Dermis blood vessel endothelial cell (primary cell): ENCODE measurements at places on chromosomes 1 and 21.

DNA sequence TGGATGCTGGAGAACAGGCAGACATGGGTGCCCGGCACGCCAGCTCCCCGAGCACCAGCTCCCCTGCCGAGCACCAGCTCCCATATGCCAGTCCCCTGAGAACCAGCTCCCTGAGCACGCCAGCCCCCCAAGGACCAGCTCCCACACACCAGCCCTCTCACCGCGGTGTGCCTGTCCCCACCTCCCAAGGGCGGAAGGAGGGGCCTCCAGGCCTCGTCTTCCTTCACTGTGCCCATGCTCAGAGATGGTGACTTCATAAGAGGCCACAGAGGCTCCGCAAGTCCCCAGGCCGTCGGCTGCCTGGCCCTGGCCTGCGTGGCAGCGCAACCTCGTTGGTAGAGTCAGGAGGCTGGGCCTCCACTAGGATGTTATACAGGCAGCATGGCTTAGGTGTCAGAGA, 69.1 kb downstream of the AGPAT3 start:
- no peak for DNase-seq

DNA sequence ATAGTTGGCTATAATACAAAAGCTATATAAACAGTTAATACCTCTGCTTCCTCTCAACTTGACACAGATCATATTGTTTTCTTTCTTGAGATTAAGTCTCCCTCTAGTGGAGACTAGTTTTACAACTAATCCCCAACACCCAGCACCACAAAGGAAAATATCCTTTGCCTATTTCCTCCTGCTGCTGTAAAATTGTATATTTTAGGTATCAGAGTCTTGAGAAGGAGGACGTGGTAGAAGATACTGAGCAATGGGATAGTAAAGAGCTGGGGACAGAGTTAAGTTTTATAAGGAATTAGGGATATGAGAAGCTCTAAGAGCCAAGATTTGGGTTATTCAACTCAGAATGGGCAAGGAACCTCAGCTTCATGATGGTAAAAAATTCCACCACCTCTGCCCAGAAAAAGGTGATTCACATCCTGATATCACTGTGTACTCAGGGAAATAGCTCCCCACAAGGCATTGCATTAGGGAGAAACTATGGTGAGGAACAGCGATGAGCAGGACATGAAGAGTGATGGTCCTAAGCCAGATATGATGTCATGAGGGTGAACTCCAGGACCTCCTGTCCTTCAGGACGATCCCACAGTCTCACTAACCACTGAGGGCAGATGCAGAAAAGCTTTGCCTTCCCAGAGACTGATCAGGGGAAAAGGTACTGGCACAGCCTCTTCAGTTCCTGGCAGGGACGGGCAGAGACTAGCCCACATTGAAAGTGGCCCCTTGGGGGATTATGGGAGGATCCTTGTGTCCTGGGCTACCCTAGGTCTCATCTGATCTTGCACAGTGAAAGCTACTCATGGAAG, 14.7 kb upstream of the CFAP126 start:
- DNase-seq, result peak; percentile 81

GRCh38 chr1:223738465-223739365, 26.4 kb downstream of the CAPN2 start:
- DNase-seq, result no peak

DNA sequence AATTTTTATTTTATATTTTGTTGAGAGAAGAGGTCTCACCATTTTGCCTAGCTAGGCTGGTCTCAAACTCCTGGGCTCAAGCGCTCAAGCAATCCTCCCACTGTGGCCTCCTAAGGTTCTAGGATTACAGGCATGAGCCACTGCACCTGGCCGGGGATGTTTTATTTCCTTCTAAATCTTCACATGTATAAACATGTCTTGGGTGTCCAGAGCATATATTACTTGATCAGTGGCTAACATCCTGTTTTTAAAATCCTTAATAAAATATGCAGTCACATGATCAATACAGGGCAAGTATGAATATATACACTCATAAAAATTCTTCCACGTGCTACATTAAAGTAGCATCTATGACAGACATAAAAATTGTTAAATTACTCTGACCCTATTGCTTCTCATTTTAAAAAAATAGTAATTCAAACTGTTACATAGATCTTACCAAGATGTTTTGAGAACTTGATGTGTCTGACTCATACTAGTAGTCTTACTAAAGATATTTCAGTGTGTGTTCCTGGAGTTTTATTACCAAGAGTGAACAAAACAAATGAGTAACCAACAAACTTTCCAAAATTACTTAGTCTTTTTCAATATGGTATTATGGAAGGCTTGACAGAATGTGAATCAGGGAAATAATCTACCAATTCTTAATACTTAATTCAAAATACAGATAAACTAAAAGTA, 222.5 kb downstream of the SLC45A1 start:
- DNase-seq, result peak; percentile 60

GRCh38 chr1:27646676-27647075, 11.7 kb upstream of the FGR start:
- DNase-seq, result no peak

- peak; percentile 30 for DNase-seq
These were observed 64.6 kb downstream of the CAPN2 start for GRCh38 chr1:223776826-223777454.

- DNase-seq, result no peak
These were observed 32.0 kb downstream of the CCSAP start for GRCh38 chr1:229310833-229311232.

DNA sequence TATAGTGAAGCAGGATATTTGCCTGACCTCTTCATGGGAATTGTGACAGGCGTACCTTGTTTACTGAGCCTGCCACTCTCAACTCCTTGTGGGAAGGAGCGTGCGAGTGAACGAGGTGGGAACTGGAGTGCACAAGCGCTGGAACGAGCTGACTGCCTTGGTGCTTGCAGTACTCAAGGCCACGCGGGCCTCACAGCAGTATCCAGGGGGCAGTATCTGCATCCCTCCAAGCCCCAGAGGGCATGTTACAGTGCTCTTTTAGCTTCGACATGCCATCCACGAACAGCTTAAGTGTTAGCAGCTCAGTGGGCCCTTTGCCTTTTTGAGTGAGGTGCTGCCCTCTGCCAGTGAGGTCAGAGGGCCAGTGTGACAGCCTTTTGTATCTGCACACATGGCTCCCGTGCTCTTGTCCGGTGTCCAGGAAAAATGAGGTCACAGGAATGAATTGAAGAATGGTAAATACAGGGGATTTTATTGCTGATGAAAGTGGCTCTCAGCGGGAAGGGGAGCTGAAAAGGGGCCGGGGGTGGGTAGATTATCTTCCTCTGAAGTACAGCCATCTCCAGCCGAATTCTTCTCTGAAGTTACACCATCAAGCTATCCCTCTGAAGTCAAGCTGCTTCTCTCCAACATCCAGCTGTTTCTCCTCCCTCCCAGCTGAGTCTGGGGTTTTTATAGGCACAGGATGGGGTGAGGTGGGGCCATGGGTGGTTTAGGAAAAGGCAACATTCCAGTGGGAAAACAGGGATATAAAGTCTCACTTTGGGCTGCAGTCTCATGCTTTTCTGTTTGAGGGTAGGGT, 69.3 kb downstream of the EPB41 start:
- DNase-seq, result peak; percentile 8

DNA sequence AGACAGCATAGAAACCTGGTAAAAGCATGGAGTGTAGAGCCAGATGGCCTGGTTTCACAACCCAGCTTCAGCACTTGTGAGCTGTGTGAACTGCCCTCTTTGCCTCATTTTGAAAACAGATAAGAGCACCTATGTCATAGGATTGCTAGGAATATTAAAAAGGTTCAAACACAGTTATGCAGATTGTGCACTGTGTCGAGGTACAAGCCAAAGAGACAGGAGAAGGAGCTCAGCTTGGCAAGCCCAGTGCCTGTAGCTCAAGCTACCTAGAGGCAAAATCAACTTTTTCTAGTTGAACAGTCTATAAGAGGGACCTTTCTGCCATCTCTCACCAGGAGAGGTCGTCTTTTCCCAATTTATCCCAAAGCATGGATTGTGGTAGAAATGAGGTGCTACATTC, 5.0 kb downstream of the CHODL start:
- DNase-seq, result no peak

DNA sequence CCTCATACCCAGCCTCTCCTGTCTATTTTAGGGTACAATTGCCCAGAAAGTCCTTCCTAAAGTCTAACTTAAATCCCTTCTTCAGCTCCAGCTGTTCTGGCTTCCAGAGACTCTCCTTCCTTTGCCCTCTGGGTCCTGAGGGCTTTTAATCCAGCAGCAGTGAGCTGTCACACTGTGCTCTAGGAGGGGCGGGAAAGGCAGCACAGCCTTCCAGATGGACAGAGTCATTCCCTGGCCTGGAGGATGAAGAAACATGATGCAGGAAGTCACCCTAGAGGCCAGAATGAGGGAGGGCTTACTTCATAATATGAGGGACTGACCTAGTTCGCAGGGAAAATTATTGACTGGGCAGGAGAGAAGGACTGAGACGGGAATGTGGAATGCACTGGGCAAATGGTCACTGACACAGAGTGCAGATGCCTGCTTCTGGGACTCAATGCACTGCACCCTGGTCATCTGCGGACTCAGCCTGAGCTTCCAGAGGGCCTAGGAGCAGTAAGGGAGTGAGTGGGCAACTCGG, 1.3 kb downstream of the SH2D2A start:
- peak; percentile 33 for DNase-seq

- DNase-seq, result no peak
These were observed 16.3 kb downstream of the MAP3K7CL start for GRCh38 chr21:29146726-29147125.

GRCh38 chr1:197464044-197464443, 196.0 kb downstream of the CRB1 start:
- no peak for DNase-seq

- DNase-seq, result no peak
These were observed at the start of gene KRTAP21-3 for GRCh38 chr21:30718239-30718909. Gene KRTAP21-3 (minus strand): TSS chr21:30718777. CDS start chr21:30718759, 18 bp downstream.

- no peak for DNase-seq
These were observed 64.0 kb downstream of the WNT9A start for GRCh38 chr1:227883641-227884301.

DNA sequence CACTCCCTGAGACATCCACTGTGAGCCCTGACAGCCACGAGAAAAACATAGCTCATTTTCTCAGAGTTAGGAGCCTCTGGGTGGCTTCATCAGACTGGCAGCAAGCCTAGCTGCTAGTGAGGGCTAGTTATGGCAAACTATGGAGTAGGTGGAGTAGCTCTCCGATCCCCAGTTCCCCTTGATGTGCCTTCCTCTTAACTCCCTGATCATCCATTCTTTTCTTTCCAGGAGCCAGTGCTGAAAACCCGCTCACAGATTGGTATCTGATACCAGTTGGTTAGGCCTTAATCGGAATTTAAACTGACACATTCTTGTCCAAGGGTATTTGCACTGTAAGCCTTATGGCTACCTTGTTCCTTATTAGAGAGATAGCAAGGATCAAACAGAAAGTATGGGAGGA, 31.4 kb upstream of the PAXBP1 start:
- no peak for DNase-seq

- no peak for DNase-seq
These were observed 133.4 kb downstream of the PLPPR5 start for GRCh38 chr1:98870959-98871903.

- DNase-seq, result no peak
These were observed 48.6 kb downstream of the CEP350 start for GRCh38 chr1:180003026-180003695.

DNA sequence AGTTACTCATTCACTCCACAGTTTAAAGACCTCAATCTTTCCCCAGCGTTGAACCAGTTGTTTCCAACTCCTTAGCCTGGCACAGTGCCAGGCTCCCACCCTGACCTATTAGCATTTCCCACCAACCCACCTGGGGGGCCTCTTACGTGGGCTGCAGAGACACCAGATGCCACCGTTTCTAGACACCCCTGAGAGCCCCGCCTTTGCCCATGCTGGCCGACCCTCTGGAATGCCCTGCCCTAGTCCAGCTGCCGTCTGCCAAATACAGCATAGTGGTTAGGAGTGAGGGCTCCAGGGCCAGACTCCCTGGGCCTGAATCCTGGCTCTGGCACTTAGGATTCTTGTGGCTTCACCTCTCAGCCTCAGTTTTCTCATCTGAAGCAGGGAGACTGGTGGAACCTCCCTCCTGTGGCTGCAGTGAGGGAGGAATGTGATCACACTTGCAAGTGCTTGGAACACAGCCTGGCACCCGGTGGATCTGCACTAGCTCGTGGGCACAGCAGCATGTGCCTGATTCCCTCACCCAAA, 65.2 kb downstream of the TMCO4 start:
- no peak for DNase-seq

- DNase-seq, result no peak
These were observed 28.2 kb upstream of the ANKRD13C start for GRCh38 chr1:70382682-70383081.

DNA sequence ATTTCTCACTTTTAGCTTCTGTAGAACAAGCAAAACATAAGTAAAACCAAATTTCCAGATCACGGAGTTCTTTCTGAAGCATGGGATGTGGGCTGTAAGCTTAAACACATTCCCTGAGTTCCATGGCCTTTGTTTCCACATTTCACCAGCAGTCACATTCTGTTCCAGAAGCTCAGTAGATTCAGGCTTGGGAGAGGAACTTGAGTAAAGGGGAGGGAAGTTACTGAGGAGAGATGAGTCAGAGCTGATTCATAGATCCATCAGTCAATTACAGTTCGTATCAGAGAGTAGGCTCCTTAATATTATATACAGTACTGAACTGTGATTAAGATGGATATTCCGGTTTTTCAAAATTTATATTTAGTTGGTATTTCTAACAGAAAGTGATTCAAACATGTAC, 614.3 kb downstream of the NCAM2 start:
- DNase-seq, result no peak
